ENCODE measurements at places on chromosomes 4 and X.

DNA sequence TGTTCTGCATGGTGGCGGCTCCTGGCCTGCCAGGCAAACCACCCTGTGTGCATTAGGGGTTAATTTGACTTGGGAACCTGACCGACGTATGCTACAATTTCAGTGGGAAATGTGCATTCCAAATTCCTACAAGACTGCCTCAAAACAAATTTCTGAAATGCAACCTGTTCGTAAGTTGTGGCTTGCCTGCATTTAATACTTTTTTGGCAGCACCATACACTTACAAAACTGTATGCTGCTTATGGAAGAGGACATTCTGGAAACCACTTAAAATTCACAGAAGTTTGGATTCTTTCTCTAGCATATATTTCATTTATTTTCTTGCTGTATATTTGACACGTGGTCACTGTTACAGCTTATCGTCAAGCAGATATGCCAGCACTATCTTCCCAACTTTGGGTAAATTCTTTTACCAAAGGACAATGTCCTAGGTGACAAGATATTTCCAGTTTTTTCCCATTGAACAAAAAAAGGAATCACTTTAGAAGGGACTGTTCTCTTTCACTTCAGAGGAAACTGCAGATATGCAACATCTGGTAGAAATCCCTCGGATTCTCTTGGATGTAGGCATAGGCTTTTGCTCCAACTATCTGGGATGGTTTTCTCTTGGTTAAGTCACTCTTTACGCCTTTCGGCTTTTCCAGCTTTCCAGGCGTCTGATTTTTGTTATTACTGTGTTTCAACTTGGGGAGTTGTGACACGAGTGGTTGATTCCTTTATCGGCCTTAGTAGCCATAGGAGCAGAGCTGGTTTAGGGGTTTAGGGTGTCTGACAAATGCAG is 9.7 kb upstream of the TENM3 start:
- no peak for DNase-seq

DNA sequence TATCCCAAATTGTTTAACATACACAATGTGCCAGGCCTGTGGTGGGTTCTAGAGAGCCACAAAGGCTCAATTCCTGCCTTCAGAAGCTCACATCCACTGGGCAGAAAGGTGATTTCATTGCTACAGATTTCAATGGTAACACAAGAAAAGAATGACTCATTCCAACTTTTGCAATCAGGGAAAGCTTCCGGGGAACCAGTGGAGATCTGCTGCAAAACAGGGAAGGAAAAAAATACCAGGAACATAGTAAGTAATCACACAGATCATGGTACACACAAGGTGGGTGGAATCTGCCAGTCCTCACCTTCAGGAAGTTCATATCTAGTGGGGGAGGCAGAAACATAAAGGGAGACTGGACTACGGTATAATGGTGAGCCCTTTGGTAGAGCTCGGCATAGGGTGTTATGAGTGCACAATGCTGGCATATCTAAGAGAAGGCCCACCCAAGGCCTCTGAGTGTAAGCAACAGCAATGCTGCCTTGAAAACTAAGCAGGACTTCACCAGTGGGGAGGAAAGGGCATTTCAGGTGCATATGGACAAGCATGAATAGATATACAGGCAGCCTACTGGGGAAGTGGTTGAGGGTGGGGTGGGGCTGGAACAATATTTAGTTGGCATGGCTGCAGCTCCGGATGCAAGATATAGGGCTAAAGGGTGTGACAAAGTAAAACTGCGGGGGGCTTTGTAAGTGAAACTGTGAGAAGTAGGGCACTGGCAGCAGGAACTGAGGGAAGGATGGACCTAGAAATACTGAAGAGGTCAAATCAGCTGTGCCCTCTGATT is 24.2 kb downstream of the GPRIN3 start:
- peak; percentile 86 for DNase-seq

GRCh38 chr4:58166490-58166889 is 1056.3 kb upstream of the IGFBP7 start:
- DNase-seq, result no peak

- DNase-seq, result no peak
Observed at GRCh38 chrX:137430301-137430700, 135.6 kb upstream of the ZIC3 start.

GRCh38 chr4:112176596-112176995 is 31.3 kb downstream of the FAM241A start:
- DNase-seq, result no peak

- no peak for DNase-seq
Observed at GRCh38 chr4:118917582-118917981, 28.9 kb downstream of the SYNPO2 start.

- DNase-seq, result peak; percentile 20
Observed at GRCh38 chr4:98828801-98829200, 100.1 kb downstream of the EIF4E start.

GRCh38 chr4:156805696-156806095 is 165.9 kb downstream of the PDGFC start:
- DNase-seq, result no peak

GRCh38 chr4:123807866-123808265 is 411.3 kb downstream of the SPRY1 start:
- DNase-seq, result no peak

- no peak for DNase-seq
Observed at GRCh38 chrX:40268188-40268520, 170.4 kb upstream of the BCOR start.

DNA sequence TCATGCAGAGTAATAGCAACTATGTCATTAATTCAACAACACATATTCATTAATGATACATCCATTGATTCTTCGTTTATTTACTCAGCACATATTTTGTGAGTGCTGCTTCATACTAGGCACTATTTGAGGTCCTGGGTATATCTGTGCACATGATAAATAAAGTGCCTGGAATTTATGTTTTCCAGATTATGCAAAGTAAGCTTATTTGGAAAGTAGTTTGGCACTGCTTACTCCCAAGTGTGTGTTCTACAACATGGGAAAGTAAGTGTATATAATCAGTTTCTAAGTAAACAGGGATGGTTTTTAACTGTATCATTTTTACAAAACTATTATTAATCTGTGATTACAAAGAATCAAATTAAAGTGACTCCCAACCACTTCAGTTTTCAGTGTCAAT is 16.8 kb upstream of the EPGN start:
- DNase-seq, result no peak

GRCh38 chrX:104854188-104854587 is 288.2 kb downstream of the IL1RAPL2 start:
- DNase-seq, result no peak

DNA sequence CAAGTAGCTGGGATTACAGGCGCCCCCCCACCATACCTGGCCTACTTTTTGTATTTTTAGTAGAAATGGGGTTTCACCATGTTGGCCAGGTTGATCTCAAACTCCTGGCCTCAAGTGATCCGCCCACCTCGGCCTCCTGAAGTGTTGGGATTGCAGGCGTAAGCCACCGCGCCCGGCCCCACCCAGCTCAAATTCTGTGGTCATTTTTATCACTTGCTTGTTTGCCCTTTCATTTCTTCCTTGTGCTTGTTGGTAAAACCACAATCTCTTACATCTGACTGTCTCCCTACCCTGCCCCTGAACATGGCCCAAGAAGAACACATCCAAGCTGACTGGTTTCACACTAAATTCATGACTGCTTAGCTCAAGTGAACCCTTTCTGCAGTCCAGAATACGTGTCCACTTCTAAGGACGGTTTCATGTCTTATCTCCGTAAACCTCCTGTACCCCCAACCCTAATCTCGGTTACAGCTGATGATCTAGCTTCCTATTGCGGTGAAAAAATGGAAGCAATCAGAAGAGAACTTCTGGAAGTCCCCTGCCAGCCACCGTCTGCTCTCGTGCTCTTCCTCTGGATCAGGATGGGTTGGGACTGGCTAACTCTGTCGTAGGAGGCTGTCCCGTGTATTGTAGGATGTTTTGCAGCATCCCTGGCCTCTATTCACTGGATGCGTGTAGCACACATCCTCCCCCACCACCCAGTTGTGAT is 5.4 kb upstream of the RS1 start:
- DNase-seq, result no peak

DNA sequence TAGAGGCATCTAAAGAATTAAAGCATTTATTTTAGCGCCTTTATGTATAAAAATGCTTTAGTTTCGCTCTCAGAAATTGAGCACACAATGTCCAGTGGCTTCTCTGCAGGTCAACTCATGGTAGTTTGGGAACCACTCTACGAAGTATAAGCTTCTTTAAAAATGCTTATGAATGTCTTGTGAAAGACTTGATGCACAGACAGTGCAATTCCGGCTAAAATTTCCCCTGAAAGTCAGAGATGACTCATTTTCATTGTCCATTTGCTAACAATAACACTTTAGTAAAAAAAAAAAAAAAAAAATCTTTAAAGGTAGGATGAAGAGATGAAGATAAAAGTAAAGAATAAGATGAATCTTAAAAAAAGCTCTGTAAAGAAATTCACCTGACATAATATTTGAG is 117.2 kb downstream of the PDHA2 start:
- DNase-seq, result no peak

DNA sequence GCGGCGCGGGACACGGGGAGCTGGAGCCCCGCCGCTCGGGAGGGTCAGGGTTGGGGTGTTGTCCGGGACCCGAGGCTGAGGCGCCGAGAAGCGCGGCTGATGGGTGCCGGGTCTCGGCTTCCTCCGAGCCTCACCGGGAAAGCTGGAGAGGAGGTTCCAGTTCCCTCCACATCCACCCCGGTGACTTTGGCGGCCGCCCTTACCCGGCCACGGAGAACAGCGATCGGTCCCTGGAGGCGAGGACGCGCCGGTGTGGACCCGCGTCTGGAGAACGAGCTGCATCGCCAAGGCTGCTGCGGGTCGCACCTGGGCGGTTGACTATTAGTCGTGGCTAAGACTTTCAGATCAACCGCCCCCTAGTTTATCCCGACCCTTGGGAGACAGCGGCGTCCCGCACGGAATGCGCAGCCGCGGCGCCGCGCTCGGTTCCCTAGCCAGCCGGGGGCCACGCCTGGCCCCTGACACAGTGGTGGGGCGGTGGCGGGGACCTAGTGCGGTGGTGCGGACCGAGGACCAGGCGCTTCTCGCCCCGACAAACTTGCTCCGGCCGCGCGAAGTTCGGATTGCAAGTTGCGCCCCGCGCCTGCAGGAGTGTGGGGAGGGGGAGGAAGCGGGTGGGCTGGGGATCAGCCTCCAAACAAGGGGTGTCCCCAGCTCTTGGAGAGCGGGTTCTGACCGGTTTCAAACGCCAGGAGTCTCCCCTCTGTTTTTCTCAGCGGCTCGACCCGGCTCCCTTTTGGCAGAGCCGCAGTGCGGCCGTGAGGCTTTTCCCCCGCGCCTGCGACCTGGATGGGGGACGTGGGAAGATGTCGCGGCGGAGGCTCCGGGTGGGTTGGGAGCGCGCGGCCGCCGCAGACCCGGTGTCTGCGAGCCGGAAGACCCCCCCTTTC is 568 bp downstream of the FHDC1 start:
- no peak for DNase-seq

DNA sequence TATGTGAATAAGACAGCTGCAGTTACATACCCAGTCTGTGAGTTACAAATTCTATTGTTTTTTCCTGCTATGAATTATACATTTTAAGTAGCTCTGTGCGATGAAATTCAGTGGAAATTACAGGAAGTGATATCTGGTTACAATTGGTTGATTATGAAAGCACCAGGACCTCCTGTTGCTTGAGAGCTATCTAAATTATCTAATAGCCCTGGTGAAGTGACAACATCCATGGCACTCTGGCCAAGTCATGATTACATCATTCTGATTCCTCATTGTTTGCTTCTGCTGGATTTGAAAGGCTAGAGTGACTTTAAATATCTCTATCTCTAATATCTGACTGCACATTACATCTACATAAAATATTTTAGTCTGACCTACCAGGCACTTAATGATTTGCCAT is 515.0 kb downstream of the CFAP47 start:
- no peak for DNase-seq

DNA sequence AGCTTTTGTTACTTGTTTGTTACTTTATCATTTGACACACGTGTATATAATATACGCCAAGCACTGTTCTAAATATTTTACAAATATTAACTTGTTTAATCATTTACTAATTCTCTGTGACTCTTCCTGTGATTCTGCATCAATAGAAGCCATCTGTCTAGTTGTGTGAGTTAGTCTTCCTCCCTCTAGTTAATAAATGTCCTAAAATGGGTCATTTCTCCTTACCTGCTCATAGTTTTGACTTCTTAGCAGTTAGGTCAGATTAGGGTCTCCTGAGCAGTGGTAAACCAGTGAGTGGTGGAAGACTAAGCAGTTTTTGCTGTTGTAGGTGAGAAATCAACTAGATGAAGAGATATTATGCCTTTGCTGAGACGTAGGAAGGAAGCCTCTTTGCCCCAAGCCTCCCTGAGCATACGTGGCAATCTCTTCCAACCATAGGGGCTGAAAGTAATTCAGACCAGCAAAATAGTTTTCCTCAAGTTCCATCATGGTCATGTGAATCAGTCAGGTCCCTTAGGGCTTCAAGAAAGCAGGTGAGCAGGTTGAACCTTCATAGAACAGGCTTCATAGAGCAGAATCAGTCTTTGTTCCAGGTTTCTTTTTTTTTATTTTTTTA is 38.7 kb upstream of the THOC2 start:
- DNase-seq, result no peak

DNA sequence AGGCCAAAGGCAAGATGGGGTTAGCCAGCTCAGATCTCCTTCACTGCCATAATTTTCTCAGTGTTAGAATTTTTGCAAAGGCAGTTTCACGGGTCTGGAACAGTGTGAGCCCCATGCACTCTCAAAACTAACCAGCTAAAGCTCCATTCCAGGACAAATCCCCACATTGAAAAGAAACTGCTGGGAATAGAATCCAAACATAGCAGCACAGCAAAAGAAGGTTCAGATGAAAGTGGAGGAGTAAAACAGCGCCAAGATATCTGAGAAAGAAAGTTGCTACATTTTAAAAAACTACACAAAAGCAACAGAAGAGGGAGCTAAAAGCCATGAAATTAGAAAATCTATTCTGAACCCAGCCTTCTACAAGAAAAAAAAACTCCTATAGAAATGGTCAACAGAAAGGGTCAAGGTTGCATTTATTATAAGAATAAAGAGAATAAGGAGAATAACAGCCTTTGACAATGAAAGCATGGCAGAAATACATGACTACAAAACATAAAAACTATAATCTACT is 39.6 kb upstream of the SLC7A3 start:
- DNase-seq, result peak; percentile 2

- DNase-seq, result no peak
Observed at GRCh38 chr4:76311896-76312331, 5.4 kb downstream of the STBD1 start.

DNA sequence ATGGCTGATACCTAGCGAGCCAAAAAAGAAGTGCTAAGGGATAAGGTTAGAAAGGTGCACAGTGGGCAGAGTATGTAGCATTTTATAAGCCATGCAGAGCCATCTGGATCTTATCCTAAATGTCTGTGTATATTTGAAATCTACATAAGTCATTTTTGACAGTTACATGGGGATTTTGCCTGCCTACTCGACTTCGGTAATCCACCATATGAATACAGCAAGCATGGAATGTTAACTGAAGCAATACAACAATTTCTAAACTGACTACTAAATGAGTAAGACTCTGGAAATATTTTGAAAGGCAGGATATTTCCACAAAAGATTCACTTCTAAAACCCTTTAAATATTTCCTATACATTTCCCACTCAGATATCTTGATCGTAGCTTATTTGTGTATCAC is 122.5 kb downstream of the KCNIP4 start:
- no peak for DNase-seq

GRCh38 chrX:80812176-80812575 is 2.5 kb upstream of the BRWD3 start:
- DNase-seq, result peak; percentile 51
